ENCODE measurements at places on chromosomes 7 and 10.

DNA sequence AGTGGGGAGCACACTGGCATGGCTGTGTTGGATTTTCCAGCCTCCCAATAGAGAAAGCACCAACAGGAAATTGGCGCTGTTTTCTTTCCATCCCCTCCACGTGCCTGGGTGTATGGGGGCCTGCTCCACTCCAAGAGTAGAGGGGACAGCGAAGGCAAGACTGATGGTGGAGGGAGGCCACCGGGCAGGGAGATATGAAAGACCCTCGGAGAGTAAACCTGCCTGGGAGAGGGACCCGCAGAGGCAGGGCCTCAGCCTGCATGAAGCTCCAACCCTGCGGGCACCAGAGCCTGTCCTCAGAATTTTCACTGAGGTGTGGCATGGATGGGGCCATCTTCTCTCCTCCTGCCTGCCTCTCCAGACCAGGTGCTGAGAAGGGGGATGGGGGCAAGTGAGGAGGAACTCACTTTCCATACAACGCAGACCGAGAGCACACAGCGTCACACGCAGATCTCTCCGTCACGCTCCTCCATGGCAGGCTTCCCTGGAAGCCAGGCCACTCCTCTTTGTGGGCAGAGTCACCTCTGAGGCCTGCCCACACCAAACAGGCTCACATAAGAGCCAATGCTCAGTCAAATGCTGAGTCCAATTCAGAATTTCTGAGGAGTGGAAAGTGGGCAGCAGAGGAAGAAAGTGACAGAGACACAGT lies 18.8 kb downstream of the ANXA11 start:
- no peak for DNase-seq

- DNase-seq = no peak
Measured at GRCh38 chr10:9645928-9646600, 1371.6 kb upstream of the CELF2 start.

- no peak for DNase-seq
Measured at GRCh38 chr10:76918106-76918505, 719.5 kb downstream of the KCNMA1 start.

DNA sequence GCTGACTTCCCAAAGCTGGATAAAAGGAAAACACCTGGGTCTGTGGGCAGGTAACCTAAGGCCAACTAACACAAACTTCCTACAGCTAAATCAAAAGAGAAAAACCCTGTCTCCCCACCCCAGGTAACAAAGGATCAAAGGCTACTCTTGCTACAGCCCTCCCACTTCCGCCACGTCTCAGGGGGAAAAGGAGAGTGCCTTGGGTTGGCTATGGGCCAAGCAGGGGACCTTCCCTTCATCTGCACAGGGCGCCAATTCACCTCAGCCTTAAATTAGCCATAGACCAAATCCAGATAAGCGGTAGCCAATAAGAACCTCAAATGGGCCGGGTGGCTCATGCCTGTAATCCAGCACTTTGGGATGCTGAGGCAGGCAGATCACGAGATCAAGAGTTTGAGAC lies 69.1 kb upstream of the LANCL2 start:
- no peak for DNase-seq

- peak; percentile 27 for DNase-seq
Measured at GRCh38 chr10:73641328-73642060, at the start of gene MYOZ1. Gene MYOZ1, minus strand, starts transcription at chr10:73641474. Its CDS starts 1,457 bp downstream, at chr10:73640017.

DNA sequence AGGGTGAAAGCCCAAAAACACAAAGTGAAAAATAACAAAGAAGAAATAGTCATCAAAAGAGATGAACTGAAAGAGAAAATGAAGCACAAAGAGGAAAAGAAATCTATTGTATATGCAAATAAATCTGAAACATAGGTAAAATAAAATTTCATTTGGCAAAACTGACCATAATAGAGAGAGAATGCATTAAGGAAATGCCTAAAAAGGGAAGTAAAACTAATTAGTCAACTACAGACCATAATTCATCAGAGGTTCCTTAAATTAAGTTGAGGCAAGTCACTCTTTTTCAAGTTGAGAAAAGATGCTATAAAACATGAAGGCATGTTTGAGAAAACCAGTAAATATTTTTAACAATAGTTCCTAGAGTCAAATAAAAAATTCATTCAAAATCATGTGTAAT lies 233.3 kb downstream of the LRRN3 start:
- no peak for DNase-seq

GRCh38 chr10:94042001-94042833 lies 48.5 kb downstream of the PLCE1 start:
- DNase-seq = peak; percentile 79

DNA sequence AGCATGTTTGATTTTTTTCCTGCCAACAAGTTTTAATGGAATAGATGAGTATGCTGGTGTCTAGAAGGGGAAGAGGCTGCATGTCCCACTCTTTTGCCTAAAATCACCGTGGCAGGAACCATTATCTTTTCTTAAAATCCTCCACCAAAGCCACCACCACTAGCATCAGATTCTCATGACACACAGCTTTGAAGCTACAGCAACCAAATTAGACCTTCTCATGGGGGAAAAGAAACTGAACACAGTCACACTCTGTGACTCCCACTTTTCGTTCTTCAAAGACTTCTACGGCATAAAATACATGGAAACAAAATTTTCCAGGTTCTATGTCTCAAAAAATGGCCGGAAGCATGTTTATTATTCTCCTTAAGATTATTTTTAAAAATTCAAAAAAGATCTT lies 81.8 kb downstream of the SGMS1 start:
- no peak for DNase-seq

GRCh38 chr10:129219364-129219763 lies 247.7 kb upstream of the MGMT start:
- DNase-seq = no peak

- no peak for DNase-seq
Measured at GRCh38 chr7:52074071-52074470, 757.5 kb upstream of the COBL start.

DNA sequence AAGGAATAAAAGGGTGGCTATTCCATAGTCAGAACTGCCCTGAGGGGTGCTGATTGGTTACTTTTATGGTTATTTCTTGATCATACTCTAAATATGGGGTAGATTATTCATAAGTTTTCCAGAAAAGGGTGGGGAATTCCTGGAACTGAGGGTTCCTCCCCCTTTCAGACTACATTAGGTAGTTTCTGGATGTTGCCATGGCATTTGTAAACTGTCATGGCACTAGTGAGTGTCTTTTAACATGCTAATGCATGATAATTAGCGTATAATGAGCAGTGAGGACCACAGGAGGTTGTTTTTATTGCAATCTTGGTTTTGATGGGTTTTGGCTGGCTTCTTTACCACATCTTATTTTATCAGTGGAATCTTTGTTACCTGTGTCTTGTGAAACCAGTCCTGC lies 26.5 kb upstream of the POT1 start:
- no peak for DNase-seq

DNA sequence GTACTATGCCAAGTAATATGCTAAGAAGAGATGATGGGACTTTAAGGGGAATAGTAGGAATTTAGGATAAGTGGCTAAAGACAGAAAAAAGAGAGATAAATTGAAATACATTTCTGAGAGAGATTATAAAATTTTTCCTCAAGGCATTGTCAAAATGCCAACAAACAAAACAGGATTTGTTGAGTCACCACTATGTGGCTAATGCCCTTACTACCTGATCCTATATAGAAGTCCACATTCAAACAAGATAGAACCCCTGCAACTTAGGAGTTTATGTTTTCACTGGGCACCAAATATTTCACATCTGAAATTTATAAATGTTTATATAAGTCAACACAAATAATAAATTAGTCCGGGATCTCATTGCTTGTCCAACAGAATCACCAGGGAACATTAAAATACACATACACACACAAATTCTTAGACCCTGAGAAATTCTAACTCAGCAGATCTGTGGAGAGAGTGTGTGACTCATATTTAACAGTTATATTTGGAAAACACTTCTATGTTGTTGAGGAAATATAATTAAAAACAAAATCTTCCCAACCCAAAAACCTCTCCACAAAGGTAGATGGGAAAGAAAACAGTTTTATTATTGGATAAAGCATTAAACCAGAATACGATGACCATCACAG lies 154.3 kb downstream of the PPP1R3A start:
- peak; percentile 72 for DNase-seq

GRCh38 chr7:156791241-156791640 lies 101.7 kb downstream of the LMBR1 start:
- no peak for DNase-seq

- DNase-seq = no peak
Measured at GRCh38 chr7:147878912-147879661, 711.5 kb upstream of the C7orf33 start.

GRCh38 chr10:728603-729002 lies 39.1 kb upstream of the DIP2C start:
- no peak for DNase-seq

- DNase-seq = peak; percentile 85
Measured at GRCh38 chr7:140604760-140605159, 35.9 kb downstream of the DENND2A start.

DNA sequence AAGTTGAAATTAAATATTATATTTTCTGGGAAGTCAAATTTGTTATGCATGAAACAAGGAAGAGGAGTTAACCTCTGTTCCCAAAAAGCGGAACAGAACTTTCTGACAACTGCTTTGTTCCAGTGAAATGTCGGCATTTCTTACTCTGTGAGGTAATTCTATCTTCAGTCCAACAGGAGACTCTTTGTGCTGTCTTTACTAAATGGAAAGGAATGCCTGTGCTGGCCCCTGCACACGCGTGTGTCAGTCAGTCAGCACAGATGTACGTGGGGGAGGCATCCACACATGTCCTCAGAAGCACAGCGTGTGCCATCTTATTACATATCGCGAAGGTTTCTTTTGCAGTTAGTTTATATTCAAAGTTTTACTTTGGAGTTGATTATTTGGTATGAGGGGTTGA lies 37.5 kb downstream of the NET1 start:
- DNase-seq = peak; percentile 68

DNA sequence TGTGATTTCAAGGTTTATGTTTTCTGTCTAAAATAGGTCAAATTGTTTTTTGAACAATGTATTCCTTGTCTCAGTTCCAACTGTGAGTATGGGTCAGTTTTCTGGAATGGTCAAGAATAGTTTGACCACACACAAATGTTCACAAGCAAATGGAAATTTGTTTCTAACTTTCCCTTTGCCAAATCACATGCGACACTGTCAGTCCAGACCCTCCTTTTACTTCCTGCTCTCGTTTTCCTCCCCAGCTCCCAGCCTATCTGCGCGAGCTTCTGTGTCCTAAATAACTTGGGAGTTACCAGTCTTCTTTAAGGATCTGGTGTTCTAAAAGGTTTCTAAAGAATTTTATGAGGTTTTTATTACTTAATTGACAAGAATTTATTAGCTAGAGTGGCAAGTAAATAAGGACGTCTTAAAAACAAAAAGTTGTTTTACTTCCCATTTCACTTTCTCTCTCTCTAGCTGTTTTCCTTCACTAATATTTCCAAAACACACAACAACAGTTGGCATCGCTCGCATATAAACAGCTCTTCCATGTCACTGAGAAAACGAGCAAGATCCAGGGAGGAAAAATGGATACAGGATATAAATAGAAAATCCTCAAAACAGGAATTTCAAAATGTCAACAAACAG lies 266.1 kb upstream of the KLF6 start:
- DNase-seq = peak; percentile 38

GRCh38 chr7:46685051-46685450 lies 764.0 kb upstream of the IGFBP3 start:
- no peak for DNase-seq

DNA sequence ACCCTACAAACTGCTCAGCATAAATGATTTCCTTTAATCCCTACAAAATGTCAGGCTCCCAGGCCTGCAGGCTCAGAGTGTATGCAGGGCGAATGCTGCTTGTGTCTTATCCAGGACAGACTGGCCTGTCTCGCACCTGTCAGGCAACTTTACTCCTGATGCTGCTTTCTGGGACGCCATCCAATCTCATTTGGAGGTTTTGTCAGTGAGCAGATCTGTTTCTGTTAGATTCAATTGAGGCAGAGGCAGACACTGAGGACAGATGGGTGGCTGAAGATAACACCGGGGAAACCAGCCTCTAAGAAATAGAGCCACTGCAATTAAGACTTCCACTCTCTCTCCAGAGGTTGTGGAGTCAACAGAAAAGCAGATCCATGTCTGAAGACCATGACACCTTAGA lies 115.6 kb downstream of the DPP6 start:
- DNase-seq = no peak

DNA sequence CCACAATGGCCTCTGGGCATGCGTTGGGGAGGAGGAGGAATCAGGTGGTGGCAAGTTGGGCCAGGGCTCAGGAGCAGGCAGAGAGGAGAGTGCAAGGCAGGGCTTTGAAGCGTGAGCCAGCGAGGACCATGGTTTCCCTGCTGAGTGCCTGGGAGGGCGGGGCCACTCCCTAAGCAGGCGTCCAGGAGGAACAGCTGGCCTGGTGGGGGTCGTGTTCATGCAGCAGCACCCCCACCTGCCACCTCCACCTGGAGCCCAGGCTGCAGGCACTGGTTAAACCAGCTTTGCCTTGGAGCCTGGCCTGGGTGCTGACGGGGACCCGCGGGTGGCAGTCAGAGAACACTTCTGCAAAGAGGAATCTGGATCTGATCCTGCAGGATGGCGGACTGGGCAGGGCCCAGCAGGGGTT lies 24.2 kb upstream of the AQP1 start:
- DNase-seq = no peak

- no peak for DNase-seq
Measured at GRCh38 chr10:103232131-103232673, 13.5 kb upstream of the RPEL1 start.

DNA sequence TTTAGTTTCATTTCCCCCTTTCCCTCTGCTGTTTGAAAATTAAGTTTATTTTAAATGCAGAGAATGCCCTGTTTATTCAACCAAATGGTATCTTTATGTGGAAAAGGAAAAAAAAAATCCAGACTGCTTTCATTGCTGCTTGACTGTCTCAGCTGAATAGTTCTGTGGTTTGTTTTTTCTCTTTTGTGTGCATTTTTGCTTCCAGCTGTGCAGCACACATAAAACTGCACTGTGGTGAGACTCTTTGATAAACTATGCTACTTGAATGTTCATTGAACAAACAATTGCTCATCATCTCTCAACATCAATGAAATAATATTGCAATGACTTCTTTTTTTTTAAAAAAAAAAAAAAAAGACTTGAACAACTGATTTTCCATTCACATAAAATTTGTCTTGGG lies 78.6 kb upstream of the GLI3 start:
- DNase-seq = peak; percentile 58

DNA sequence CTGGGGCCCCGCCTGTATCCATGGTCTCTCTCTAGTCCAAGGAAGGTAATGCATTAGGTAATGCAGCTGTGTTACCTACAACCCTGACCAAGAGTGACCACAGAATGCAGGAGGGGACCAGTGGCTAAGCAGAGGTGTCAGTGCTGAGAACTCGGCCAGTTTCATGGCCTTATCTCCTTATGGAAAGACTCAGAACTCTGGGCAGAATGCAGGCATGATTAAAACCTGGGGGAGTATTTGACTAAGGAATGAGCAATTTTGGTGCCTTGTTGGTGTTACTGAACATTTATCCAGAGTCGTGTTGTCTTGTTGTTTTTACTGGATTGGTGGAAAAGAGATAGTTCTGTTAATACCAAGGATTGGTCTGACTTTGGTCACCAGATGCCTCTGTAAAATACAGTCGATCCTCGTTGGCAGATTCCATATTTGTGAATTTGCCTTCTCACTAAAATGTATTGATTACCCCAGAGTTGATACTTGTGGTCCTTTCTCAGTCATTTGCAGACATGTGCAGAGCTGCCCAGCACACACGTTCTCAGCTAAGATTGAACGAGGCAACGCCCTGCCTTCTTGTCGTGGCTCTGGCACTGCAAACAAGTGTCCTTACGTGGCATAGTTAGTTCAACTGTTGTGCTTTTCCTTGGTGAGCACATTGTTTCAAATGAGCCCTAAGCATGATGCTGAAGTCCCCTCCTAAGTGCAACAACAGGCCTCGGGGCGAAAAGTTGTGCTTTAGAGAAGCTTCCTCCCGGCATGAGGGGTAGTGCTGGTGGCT lies 135.7 kb upstream of the BTBD16 start:
- DNase-seq = no peak

- no peak for DNase-seq
Measured at GRCh38 chr7:96996111-96996957, 9.0 kb upstream of the DLX6 start.

All from bronchial epithelial cell (primary cell).